Natural killer cell (primary cell): ENCODE measurements at places on chromosomes 2 and 18. TPM values are rescaled to one million over a fixed set of nuclear protein-coding genes. Genes with fewer than 3 reads are reported as not detected.

- no peak overlapping the region for H3K27ac ChIP-seq
- no peaks in the 10 kb centered on the region for H3K27me3 ChIP-seq
- peaks cover 12% of the 10 kb centered on the region for H3K4me1 ChIP-seq
- no peaks in the 10 kb centered on the region for H3K36me3 ChIP-seq
- DNase-seq, result peak; percentile 62
These were observed 26.5 kb upstream of the IGFBP2 start for GRCh38 chr2:216606551-216607276.

STON1 gene
- total RNA-seq, result 4.5 TPM

DNA sequence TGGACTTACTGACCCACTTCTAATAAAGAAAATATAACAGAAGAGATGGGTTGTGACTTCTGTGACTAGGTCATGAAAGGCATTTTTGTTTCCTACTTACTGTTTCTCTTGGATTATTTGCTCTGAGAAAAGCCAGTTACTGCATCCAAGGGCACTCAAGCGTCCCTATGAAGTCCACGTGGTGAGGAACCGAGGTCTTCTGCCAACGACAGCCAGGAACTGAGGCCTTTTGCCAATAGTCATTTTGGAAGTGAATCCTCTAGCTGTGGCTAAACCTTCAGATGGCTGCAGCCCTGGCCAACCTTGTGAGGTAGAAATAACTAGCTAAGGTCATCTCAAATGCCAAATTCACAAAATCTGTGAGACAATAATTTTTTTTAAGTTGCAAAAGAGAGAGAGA lies 449.8 kb upstream of the RGPD4 start:
- no peaks in the 10 kb centered on the region for H3K4me1 ChIP-seq
- no peak for DNase-seq
- H3K36me3 ChIP-seq, result no peaks in the 10 kb centered on the region

GRCh38 chr18:580154-580553 lies at the start of gene CETN1:
CETN1 (plus strand) TSS chr18:580380; CDS start chr18:580409, 29 bp downstream.
- H3K27ac ChIP-seq, result no peak within 1 kb of the TSS
- no peaks in the 10 kb centered on the region for H3K36me3 ChIP-seq
- no peak within 1 kb of the TSS for H3K4me3 ChIP-seq
- no peaks in the 10 kb centered on the region for H3K4me1 ChIP-seq

GRCh38 chr2:873651-874580 lies 76.7 kb upstream of the SNTG2 start:
- H3K4me3 ChIP-seq, result no peak overlapping the region
- no peaks in the 10 kb centered on the region for H3K4me1 ChIP-seq
- no peak for DNase-seq
- H3K36me3 ChIP-seq, result no peaks in the 10 kb centered on the region
- no peak overlapping the region for H3K27ac ChIP-seq

DNA sequence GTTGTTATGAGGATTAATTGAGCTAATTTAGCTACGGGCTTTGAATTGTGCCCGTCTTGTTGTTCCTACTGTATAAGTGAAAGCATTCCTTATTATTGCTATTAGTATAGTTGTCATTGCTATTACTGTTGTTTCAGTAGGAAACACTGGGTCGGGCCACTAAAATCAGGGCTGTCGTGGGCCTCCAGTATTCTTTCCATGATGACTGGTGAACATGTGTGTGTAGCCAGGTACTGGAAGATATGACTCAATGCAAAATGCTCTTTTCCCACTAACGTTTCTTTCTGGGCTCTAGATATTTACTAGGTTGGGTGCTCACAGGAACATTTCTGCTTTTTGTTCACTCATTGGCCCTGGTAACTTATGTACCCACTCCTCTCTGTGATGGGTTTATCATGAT lies 4.9 kb downstream of the TTL start:
- H3K4me1 ChIP-seq, result peaks cover 10% of the 10 kb centered on the region
- H3K27ac ChIP-seq, result no peak overlapping the region
- H3K4me3 ChIP-seq, result no peak overlapping the region
- H3K36me3 ChIP-seq, result no peaks in the 10 kb centered on the region

- H3K27me3 ChIP-seq, result no peaks in the 10 kb centered on the region
- no peaks in the 10 kb centered on the region for H3K36me3 ChIP-seq
- no peak for DNase-seq
- H3K27ac ChIP-seq, result no peak overlapping the region
These were observed 13.6 kb upstream of the TEX51 start for GRCh38 chr2:126884861-126885750.

DNA sequence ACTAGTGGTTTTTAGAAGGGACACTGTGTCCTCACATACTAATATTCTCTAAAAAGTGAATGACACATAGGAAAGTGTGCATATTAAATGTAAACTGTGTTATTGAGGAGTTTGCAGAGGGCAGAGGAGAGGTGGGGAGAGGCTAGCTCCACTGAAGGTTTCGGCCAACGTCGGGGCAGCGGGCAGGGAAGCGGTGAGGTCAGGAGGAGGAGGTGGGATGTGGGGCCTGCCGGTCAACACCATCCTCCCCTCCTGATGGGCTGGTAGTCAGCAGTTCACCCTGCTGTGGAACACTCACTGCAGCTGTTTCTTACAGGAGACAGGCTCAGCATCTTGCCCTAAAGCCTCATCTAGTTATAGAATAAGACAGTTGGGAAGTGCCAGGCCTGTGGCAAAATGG lies 74.2 kb downstream of the ARHGEF4 start:
- no peak overlapping the region for H3K4me3 ChIP-seq
- no peak for DNase-seq
- H3K27ac ChIP-seq, result no peak overlapping the region
- H3K36me3 ChIP-seq, result no peaks in the 10 kb centered on the region
- H3K4me1 ChIP-seq, result no peaks in the 10 kb centered on the region

DNA sequence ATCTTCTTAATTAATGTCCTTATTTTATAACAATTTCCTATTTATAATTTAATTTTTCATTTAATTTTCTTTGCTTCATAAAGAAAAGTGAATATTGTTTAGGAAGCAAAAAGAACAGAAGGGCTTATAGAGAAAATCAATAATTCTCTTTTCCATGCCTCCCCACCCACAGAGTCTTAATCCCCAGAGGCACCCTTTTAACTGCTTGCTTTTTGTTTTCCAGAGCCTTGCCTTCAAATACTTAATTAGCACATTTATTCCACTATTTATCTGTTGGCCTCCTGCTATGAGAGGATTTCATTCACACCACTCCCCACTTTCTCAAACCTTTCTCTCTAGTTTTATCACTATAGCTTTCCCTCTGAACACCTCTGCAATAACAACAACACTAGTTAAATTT lies 373.6 kb downstream of the MBD2 start:
- no peaks in the 10 kb centered on the region for H3K27me3 ChIP-seq
- no peak overlapping the region for H3K4me3 ChIP-seq
- H3K36me3 ChIP-seq, result no peaks in the 10 kb centered on the region

- DNase-seq, result no peak
- H3K27me3 ChIP-seq, result no peaks in the 10 kb centered on the region
- peak overlapping the region; percentile 10 for H3K27ac ChIP-seq
- no peak overlapping the region for H3K4me3 ChIP-seq
- no peaks in the 10 kb centered on the region for H3K36me3 ChIP-seq
These were observed 3.9 kb downstream of the SLC35F6 start for GRCh38 chr2:26767894-26768487.

DNA sequence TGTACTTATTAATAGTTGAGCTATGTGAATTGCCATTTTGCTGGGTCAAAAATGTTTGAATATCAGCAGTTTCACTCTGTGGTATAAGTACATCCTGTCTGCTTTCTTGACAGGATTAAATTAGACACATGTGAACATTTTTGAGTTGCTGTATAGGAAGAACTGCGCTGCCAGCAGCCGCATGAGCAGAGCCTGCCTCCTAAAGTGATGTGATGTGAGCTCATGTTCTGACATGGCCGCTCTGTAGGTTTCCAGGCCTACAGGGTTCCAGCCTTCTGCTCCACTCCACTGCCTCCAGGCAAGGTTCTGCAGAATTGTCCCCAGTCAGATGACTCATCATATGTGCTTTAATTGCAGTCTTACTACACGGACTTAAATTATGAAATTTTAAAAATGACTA lies 119.7 kb upstream of the NFATC1 start:
- H3K36me3 ChIP-seq, result peaks cover 10% of the 10 kb centered on the region
- no peak overlapping the region for H3K4me3 ChIP-seq
- no peak overlapping the region for H3K27ac ChIP-seq
- peaks cover 8% of the 10 kb centered on the region for H3K4me1 ChIP-seq
- no peaks in the 10 kb centered on the region for H3K27me3 ChIP-seq

GRCh38 chr18:59040770-59041148 lies 98.9 kb upstream of the SEC11C start:
- no peak overlapping the region for H3K27ac ChIP-seq
- no peak overlapping the region for H3K4me3 ChIP-seq
- H3K4me1 ChIP-seq, result no peaks in the 10 kb centered on the region
- H3K36me3 ChIP-seq, result no peaks in the 10 kb centered on the region
- no peaks in the 10 kb centered on the region for H3K27me3 ChIP-seq

- H3K4me3 ChIP-seq, result no peak overlapping the region
- H3K27me3 ChIP-seq, result peaks cover 13% of the 10 kb centered on the region
- DNase-seq, result no peak
- no peaks in the 10 kb centered on the region for H3K4me1 ChIP-seq
- H3K36me3 ChIP-seq, result no peaks in the 10 kb centered on the region
- no peak overlapping the region for H3K27ac ChIP-seq
These were observed 244.1 kb downstream of the LPIN1 start for GRCh38 chr2:11990576-11990975.

GRCh38 chr2:232869138-232870017 lies 686 bp upstream of the SNORC start:
- no peaks in the 10 kb centered on the region for H3K27me3 ChIP-seq
- H3K36me3 ChIP-seq, result no peaks in the 10 kb centered on the region
- H3K4me3 ChIP-seq, result no peak overlapping the region
- no peak overlapping the region for H3K27ac ChIP-seq
- no peaks in the 10 kb centered on the region for H3K4me1 ChIP-seq

DNA sequence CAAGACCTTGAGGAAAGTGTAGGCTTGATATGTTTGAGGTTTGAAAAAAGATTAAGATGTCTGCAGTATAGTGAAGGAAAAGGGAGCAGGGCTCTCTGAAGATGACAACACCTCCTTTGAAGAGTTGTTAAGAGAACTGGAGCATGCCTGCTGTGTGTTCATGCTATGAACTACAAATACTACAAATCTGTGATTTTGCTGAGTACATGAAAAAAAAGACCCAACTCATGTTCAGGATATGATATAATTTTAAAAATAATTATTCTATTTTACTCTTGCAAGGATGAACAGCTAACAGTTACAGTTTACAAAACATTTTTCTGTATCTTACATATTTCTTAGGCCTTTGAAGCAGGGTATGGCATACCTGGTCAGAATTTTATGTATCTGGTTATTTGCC lies 305.4 kb upstream of the CWC22 start:
- no peak overlapping the region for H3K27ac ChIP-seq
- H3K4me3 ChIP-seq, result no peak overlapping the region
- no peaks in the 10 kb centered on the region for H3K36me3 ChIP-seq
- no peaks in the 10 kb centered on the region for H3K27me3 ChIP-seq

DNA sequence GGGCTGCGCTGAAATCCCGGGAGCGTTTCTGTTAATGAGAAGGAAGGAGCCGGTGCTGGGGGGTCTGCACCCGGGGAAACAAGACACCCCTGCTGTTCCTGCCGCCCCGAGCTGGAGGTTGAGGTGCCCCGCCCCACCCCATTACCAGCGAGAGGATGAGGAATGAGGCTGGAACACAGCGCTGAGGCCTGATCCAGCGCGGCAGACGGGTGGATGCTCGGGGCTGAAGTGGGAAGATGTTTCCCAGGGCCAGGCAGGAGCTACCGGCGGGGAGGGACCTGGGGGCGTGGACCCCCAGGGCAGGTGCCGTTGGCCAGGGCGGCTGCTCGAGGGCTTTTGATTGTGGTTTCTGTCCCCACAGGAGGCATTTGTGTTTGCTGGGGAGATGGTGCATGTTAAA lies 134.3 kb upstream of the CTDP1 start:
- DNase-seq, result no peak
- H3K4me1 ChIP-seq, result no peaks in the 10 kb centered on the region
- H3K4me3 ChIP-seq, result no peak overlapping the region
- no peaks in the 10 kb centered on the region for H3K36me3 ChIP-seq
- no peak overlapping the region for H3K27ac ChIP-seq

DNA sequence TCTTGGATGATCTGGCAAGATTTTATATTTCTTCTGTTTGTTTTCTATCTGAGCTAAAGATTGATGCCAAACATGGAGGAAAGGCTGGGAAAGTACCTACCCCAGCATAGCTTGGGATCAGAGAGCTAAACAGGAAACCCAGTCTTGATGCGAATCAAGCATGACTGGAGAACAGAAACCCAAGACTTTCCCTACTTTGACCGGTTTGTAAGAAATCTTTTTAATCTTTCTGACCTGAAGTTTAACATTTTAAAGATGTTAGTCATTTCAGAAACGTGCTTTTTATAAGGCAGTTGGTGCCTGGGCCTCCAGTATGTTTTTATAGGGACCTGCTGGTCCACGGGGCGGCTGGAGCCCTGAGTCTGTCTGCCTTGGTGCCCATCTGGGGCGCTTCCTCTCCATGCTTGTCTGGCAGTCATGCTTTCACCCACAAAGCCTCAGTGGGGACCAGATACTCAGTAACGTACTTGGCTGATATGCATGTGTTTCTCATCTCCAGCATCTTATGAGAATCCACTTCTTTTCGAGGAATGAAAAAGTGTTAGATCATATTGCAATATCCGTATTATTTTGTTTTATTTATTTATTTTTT lies 266.5 kb downstream of the PTGR3 start:
- H3K36me3 ChIP-seq, result no peaks in the 10 kb centered on the region
- no peak for DNase-seq
- no peak overlapping the region for H3K27ac ChIP-seq
- no peaks in the 10 kb centered on the region for H3K27me3 ChIP-seq

VWC2L gene
- total RNA-seq, result not detected

DNA sequence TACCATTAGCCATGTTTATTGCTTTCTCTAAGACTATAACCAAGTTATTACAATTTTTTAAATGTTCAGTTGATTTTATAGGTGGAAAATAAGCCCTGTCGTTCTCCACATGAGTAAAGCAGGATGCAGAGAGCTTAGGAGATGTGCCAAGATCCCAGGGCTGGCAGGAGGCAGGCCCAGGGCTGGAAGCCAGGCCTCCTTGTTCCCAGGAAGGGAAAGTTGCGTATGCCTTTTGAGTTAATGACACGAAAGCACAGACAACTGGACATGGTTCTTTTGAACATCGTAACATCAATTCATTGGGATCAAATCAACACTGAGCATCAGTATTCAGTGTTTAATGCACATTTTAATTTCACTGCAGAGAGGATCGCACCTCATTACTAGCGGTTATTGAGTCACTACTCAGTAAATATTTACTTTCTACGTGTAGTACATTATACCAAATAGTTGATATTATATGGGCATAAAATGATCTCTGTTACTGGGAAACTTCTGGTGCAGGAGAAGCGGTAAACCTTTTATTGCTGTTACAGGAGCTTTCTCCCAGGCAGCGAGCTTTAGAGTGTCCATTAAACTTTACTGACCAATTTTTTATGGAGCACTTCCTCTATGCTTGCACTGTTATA lies 60.0 kb downstream of the RNF144A start:
- H3K27ac ChIP-seq, result no peak overlapping the region
- H3K27me3 ChIP-seq, result no peaks in the 10 kb centered on the region
- no peak for DNase-seq

RUFY4 gene
- 3.1 TPM for total RNA-seq

- H3K36me3 ChIP-seq, result no peaks in the 10 kb centered on the region
- H3K27me3 ChIP-seq, result no peaks in the 10 kb centered on the region
- no peaks in the 10 kb centered on the region for H3K4me1 ChIP-seq
- no peak overlapping the region for H3K27ac ChIP-seq
- no peak overlapping the region for H3K4me3 ChIP-seq
- no peak for DNase-seq
These were observed 537.5 kb upstream of the FSIP2 start for GRCh38 chr2:185201063-185201462.

TNS1 gene
- total RNA-seq, result 1.1 TPM
